ENCODE measurements at places on chromosomes 2 and 18.

DNA sequence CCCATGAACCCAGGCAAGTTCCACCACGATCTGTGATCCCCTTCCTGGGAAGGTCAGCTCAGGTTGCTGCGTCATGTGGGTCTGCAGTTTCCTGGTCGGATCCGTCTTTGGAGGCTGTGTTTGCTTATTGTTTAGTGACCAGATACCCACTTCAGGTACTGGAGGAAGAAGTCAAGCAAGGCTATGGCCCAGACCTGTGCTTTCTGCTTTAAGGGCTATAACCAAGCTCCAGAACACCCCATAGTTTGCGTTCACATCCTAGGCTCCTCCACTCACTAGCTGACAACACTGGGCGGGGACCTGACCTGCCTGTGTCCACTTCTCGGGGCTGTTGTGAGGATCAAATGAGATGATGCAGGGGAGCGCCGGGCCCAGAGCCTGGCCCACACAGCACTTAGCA, 44.0 kb downstream of the MAL start:
- DNase-seq, result no peak

DNA sequence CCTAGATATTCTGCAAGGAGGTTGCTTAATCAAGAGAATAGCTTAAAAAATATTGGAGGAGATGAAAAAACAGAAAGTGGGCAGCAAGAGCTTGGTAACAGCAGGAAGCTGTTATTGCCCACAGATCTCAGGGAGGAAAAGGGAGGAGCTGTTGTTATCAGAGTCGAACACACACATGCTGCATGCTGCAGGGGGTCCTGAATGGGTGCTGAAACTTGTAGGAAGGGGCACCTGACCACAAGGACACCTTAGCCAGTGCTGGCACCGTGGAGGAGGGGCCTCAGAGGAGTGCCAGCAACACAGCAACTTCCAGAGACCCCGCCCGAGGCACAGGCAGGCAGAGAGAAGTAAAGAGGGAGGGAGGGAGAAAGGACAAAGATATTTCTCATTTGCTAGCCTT, 332.9 kb downstream of the SOCS6 start:
- no peak for DNase-seq

DNA sequence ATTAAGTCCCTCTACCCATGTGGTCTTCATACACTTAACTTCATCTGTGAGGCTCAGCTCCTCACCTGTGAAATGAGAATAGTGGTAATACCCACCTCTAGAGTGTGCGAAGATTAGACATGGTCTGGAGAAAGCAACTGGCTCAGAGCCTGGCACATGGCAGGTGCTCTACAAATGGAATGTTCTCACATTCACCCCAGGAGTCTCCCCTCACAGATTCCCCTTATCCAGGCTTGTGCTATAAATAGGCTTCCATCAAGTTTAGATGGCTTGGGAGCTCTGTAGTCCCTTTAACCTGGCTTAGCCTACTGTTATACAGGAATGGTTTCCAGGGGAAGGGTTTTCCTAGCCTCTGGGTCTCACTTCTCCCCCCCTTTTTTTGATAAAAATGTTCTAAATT, 455.9 kb downstream of the RNF144A start:
- no peak for DNase-seq

DNA sequence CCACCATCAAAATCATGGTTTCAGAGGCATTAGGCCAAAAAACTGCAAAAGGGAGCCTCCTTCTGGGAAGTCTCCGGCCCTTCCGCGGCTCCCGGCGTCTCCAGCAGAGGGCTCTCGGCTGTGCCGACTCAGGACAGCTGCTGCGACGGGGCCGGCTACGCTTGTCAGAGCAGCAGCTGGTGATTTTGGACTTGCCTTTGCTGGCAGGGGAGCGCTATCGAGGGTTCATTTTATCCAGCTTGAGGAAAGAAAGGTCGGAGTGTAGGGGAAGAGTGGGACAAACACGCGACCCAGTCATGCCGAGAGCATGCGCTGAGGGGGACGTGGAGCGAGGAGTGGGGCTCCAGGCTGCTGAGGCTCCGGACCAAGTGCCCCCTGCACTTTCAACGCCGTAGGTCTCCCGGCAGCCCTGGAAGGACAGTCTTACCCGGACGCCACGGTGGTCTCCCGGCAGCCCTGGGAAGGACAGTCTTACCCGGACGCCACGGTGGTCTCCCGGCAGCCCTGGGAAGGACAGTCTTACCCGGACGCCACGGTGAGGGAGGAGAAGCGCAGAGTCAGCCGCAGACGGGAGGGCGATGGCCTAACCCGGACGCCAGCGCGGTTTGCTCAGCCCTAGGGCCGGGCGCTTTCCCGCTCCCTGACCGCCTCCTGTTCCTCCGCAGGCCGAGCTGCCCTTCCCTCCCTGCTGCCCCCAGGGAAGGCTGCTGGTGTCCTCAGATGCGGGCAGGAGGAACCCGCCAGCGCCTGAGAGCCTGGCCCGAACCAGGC, 21.7 kb downstream of the DDX18 start:
- DNase-seq, result no peak

DNA sequence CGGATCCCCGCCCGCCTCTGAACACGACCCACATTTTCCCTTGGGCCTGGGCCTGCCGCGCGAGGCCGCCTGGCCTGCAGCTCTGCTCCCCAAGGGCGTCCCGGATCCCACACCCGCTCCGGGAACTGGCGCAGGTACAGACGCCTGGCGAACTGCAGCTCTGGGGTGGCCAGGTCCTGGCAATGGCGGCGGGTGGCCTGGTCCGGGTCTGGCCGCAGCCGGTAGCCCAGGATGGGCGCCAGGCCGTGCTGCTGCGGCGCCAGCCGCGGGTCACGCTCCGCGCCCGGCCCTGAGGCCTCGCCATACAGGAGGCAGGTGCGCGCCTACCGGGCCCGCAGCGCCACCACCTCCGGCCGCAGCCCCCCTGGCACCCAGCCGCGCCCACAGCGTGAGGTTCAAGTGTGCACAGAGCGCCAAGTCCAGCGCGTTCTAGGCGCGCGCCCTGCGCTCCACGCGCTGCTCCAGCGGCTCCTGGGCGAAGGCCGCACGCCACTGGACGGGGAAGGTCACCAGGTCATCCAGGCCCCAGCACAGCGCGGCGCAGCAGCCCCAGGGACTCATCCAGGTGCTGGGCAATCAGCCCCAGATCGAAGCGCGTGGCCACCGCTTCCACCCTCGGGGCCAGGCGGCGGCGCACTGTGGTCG, 9.5 kb downstream of the AQP12A start:
- no peak for DNase-seq

DNA sequence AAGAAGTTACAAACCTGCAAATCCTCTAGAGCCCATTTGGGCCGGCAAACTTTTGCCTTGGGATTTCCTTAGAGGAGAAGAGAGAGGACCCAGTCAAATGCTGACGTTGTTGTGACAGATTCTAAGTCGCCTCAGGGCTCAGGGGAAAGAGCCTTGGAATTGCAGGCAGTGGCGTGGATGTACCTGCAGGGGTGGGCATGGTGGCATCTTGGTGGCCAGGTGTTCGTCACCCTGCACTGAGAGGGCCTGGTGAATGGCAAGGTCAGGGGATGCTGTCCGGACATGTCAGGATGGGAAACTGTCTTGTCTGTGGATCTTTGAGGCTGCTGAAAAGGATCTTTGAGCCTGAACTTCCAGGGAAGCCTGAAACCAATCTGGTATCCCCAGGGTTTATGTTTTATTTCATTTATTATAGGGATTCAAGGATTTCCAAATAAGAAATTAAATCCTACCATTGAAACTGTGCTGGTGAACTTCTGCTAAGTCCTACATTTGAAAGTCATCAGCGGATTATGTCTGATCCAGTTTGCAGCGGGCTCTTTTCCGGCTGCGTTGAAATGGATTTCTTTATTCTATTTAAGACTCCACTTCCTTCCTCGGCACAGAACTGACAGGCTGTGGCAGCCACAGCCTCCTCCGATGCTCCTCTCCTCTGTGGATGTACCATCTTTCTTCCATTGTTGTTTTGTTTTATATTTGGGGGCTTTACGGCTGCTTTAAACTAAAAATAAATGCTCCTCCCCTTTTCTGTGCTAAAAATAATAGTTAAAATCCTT, 207.6 kb downstream of the AGAP1 start:
- DNase-seq, result no peak

DNA sequence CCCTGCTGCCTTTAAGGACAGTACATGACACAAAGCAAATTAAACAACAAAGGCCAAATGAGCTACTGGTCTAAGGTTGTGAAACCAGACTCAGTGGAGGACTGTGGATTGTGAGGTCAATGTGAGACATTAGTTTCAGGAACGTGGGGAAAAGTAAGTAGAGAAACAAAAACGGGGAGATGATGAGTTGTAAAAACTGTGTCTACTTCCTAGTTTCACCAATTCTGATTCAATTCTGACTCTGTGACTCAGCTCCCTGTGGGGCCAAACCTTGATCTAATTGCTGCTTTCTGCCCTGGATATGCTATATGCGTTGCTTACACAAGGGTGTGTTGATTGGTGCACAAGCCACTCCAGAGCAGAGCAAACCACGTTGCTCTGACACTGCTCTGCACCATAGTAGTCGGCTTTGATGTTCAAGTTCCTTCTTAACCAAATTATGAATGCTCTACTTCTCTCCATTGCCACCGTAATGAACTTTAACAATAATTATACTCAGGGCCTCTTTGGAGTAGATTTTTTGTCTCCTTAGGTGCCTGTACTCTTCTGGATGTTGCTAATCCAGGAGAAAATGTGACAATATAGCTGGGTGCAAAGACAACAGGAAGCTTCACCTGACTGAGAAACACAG, 1640.1 kb upstream of the CELF4 start:
- no peak for DNase-seq

GRCh38 chr2:231223001-231223375, 24.6 kb downstream of the ARMC9 start:
- no peak for DNase-seq

DNA sequence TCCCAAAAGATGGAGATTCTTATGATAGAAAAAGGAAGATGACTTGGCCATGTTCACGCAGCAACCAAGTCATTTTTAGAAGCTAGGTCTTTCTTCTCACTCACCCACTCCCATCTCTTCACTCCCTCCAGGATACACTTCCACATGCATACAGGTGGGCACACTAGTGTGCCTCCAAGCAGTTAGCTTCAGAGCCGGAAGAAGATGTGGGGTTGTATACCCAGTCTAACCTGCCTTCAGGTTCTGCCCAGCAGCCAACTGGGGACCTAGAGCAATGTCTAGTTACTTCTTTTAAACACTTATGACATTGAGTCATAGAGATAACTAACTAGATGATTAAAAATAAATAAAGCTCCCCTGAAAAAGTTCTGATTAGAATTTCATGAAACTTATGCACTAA, 21.8 kb upstream of the TANK start:
- DNase-seq, result no peak

- DNase-seq, result no peak
Measured at GRCh38 chr2:56624181-56624580, 440.4 kb downstream of the CCDC85A start.

GRCh38 chr18:73891572-73892421, 255.8 kb downstream of the FBXO15 start:
- no peak for DNase-seq

DNA sequence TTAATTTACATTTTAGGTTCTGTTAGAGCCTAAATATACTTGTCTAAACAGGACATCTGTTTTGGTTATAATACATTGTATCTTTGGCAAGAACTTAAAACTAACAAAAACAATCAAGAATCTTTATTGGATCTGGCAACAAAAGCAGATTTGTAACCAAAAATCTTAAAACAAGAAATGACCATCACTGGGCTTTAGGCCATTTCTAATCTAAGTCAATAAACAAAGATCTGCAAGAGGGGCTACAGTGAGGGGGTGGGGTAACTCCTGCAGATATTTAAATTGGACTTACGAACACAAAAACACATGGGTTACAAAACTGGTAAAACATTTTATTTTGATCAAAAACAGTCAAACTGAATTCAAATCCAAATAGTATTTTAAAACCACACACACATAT, 77.3 kb downstream of the SRBD1 start:
- no peak for DNase-seq

DNA sequence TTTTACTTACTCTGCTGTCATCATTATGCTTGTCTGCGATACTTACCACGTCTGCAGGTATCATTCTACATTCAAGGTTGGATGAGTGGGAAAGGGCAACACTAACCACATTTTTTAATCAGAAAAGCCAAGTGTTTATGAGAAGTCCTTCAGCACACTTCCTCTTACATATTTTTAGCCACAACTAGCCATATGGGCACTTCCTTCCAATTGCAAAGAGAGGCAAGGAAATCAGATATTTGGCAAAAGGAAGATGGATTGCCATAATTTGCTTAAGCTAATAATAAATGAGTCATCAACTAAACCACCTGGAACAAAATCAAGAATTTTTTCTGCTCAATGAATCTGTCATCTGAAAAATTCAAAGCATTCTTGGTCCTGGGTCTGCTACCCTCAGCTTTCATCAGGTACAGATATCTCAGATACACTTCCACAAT, 16.7 kb upstream of the MRO start:
- no peak for DNase-seq

GRCh38 chr2:237115870-237116269, 30.2 kb downstream of the COPS8 start:
- no peak for DNase-seq

- peak; percentile 62 for DNase-seq
Measured at GRCh38 chr2:170714381-170715061, 616 bp upstream of the SP5 start.

DNA sequence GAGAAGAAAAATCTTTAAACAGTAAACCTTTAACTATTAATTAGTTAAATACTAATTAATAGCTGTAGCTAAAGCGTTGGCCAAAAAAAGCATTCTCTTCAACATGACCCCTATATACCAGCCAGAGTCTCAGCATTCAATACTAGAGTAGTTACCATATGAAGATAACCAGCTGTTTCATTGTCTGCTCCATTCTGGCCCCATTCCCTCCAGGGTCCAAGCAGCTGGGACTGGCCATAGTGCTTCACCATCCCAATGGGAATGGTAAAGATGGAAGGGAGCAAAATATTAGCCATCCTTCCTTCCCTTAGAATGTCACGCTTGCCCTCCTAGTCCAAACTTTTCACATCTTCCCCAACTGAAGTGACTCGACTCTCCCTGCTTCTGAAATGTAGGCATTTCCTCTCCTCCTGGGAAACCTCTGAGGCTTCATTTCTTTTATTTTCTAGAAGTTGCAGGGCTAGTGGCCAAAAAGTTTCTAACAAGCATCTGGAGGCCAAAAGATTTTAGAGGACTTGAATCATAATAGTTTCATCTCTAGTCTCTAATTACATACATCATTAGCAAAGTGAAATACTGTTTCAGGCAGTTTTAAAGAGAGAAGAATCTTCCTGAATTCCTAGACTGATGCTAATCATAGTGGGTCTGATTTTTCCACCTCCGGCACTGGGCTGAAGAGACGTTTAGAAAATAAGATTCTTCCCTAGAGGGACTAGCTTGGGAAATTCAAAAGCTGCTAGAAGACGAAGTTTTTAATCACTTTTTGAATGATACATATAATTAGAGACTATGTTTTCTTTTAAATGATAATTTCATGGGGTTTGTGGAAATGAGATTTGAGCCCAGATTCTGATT, 52.7 kb downstream of the CCDC68 start:
- DNase-seq, result no peak

GRCh38 chr2:56508662-56509061, 324.9 kb downstream of the CCDC85A start:
- no peak for DNase-seq
